ENCODE measurements at places on chromosomes 5 and 9.
A peak's percentile ranks its signal among the peaks of the same experiment; 100 is the strongest.

DNA sequence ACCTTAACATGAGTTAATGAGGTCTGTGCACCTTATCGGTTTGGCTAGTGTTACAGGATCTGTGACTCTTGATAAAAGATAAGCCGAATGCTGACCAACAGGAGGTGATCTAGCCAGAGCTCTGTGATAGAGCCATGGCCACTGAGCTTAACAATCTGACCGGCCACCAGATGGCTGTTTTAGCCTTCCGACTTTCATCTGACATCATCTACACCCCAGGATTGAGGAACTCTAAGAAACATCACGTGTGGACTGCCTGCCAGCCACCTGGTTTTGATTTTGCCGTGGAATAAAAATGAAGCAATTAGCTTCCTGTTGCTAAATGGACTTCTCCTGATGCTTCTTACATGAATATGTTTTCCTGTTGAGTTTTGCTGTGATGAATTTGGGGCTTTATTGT lies 281.3 kb downstream of the CEMIP2 start:
- DNase-seq: peak; percentile 43

DNA sequence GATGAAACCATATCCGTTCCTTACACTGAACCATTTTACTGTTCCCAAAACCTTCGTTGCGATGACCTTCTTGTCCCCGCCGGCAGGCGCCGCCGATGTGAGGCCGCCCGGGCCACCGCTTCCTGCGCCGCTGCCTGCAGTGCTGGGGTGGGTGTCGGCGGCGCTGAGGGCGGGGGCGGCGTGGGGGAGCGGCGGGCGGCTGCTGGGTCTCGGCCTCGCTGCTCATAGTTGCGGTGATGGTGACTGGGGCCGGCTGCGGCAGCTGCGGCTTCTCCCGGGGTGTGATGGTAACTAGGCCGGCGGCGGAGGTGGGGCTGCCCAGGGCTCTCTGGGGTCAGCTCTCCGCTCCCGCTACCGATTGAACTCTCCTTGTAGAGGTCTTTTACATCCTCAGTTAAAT lies 14.1 kb upstream of the OR2S2 start:
- DNase-seq: no peak

- DNase-seq: no peak
Observed at GRCh38 chr5:118777189-118777736, 211.1 kb downstream of the DTWD2 start.

DNA sequence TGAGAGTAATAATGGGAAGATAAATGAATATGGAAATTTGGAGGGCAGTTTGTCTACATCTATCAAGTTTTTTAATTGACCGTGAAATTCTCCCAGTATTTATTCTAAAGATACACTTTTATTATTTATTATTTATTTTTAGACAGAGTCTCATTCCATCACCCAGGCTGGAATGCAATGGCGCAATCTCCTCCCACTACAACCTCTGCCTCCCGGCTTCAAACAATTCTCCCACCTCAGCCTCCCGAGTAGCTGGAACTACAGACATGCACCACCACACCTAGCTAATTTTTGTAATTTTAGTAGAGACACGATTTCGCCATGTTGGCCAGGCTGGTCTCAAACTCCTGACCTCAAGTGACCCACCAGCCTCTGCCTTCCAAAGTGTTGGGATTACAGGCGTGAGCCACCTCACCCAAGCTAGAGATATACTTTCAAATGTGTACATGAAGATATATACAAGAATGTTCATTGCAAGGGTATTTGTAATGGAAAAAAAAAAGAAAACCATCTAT lies 97.7 kb upstream of the SLC12A2 start:
- DNase-seq: no peak

Data from MV-4-11 (cell line).